Kidney glomerular epithelial cell (primary cell): ENCODE measurements at places on chromosomes 1 and 21.

GRCh38 chr1:166952002-166952746 is 23.2 kb downstream of the ILDR2 start:
- DNase-seq = peak; percentile 57

- DNase-seq = no peak
Observed at GRCh38 chr21:31576428-31576827, 83.1 kb upstream of the SOD1 start.

- no peak for DNase-seq
Observed at GRCh38 chr1:9275161-9275560, 17.5 kb upstream of the SPSB1 start.

DNA sequence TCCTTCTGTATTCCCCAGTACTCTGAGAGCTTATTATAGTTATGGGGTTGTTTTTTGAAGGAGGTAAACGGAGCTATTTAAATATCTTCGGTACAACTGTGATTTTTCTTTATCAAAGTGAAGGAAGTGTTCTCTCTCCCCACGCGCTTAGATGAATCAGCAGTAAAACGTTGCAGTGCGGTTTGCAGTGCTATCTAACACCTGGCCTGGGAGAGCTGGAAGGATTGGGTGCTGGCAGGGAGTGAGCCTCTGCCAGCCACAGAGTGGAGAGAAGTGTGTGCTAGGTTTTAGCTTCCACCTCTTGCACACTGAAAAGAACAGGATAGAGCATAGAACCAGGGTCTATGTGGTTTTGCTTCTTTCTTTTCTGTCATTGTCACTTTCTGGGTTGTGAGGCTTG is 165.9 kb downstream of the SDCCAG8 start:
- peak; percentile 76 for DNase-seq

DNA sequence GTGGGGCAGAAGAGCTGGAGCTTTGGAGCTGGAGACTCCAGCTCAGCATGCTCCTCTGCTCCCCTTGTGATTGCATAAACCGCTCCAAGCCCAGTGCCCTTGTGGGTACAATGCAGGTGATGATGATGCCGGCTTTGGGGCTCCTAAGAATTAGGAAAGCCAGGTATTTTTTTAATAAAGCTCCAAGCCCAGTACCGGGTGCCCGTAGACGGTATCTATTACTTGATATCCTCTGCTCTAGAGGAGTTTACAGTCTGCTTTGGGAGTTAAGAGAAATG is 27.2 kb downstream of the TENT5C start:
- no peak for DNase-seq

DNA sequence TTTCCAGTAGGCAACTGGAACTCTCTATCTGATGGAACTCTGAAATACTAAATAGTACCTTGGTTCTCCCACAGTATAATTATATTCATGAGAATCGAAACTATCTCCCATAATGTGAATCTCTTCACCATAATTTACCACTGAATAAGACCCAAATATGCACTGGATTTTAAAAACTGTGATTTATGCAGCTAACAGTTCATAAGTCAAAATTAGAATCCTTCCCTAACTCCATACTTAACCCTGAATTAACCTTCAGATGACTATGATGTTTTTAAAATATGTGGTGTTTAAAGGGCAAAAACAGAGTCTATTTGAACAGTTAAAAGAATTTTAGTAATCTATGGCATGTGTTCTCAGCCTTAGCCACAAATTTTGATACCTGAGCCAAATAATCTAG is 22.9 kb upstream of the SLC44A3 start:
- DNase-seq = no peak
